ENCODE measurements at places on chromosomes 1 and 21. TPM values are rescaled to one million over a fixed set of nuclear protein-coding genes. Genes with fewer than 3 reads are reported as not detected.

PGBD2 gene
- total RNA-seq, result 3.2 TPM

CFHR3 gene
- not detected for total RNA-seq

IL19 gene
- not detected for total RNA-seq

RYR2 gene
- 0.02 TPM for total RNA-seq

RTCA gene
- total RNA-seq, result 44.7 TPM

B3GALT5 gene
- not detected for total RNA-seq

TIE1 gene
- 0.25 TPM for total RNA-seq

ELAPOR1 gene
- total RNA-seq, result 7.0 TPM

ERICH3 gene
- not detected for total RNA-seq

GLMP gene
- 11.3 TPM for total RNA-seq

FAM72C gene
- 21.4 TPM for total RNA-seq

TDRD5 gene
- total RNA-seq, result not detected

TBX19 gene
- 1.5 TPM for total RNA-seq

SMYD2 gene
- 40.6 TPM for total RNA-seq

ZSCAN20 gene
- 2.6 TPM for total RNA-seq

CRNN gene
- total RNA-seq, result not detected

C1orf53 gene
- 0.96 TPM for total RNA-seq

G0S2 gene
- 5.7 TPM for total RNA-seq

INAVA gene
- not detected for total RNA-seq

RSPH1 gene
- total RNA-seq, result not detected

CYP4B1 gene
- not detected for total RNA-seq

CRYAA gene
- not detected for total RNA-seq

NDUFS5 gene
- 178 TPM for total RNA-seq

SLC1A7 gene
- not detected for total RNA-seq

RIMS3 gene
- total RNA-seq, result 3.0 TPM

RABIF gene
- 7.0 TPM for total RNA-seq

AADACL3 gene
- total RNA-seq, result not detected

CRYBG2 gene
- 6.4 TPM for total RNA-seq
